Stimulated activated CD4-positive, alpha-beta T cell treated with anti-CD3 and anti-CD28 coated beads, Interleukin-2, amount 100 ng/mL, for 24 hours (primary cell): ENCODE measurements at places on chromosomes 16 and 17.

GRCh38 chr17:38890410-38890746 is 20.5 kb downstream of the LASP1 start:
- no peak for DNase-seq

DNA sequence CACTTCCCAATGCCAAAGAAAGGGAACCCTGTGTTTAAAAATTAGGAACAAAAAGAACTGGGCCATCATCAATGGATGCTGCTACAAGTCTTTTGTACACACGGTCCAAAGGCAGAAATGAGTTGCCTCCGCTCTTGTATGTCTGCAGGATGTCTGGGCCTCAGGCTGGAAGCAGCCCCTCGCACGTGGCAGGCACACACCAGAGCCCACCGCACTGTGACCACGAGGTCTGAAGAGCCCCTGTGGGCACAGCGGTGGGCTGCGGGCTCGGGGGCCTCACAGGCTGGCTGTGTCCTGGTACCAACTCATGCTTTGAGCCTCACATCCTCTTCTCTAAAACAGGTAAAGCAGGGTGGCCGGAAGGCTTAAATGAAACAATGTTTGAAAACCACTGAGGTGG is 309.3 kb downstream of the C16orf95 start:
- DNase-seq = no peak

DNA sequence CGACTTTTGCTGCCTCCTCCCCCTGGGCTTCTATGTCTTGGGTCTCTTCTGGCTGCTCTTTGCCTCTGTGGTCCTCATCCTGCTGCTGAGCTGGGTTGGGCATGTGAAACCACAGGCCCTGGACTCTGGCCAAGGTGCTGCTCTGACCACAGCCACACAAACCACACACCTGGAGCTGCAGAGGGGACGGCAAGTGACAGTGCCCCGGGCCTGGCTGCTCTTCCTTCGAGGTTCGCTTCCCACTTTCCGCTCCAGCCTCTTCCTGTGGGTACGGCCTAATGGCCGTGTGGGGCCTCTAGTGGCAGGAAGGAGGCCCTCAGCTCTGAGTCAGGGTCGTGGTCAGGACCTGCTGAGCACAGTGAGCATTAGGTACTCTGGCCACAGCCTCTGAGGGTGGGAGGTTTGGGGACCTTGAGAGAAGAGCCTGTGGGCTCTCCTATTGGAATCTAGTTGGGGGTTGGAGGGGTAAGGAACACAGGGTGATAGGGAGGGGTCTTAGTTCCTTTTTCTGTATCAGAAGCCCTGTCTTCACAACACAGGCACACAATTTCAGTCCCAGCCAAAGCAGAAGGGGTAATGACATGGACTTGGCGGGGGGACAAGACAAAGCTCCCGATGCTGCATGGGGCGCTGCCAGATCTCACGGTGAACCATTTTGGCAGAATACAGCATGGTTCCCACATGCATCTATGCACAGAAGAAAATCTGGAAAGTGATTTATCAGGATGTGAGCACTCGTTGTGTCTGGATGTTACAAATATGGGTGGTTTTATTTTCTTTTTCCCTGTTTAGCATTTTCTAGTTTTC is 2.3 kb downstream of the GP1BA start:
- no peak for DNase-seq

DNA sequence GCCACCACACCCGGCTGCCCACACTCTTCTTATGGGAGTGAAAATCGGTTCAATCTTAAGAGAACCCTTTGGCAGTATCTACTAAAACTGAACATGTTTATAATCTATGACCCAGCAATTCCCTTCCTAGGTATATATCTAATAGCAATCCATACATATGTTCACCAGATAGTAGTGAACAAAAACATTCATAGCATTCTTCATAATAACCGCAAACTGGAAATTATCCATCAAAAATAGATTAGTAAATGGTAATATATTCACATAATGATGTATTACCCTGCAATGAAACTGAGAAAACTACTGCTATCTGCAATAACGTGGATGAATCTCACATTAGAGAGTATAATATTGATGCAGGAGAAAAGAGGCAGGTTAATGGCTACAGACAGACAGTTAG is 23.1 kb downstream of the COPRS start:
- no peak for DNase-seq

- no peak for DNase-seq
Measured at GRCh38 chr17:1244606-1245012, 25.6 kb upstream of the BHLHA9 start.

DNA sequence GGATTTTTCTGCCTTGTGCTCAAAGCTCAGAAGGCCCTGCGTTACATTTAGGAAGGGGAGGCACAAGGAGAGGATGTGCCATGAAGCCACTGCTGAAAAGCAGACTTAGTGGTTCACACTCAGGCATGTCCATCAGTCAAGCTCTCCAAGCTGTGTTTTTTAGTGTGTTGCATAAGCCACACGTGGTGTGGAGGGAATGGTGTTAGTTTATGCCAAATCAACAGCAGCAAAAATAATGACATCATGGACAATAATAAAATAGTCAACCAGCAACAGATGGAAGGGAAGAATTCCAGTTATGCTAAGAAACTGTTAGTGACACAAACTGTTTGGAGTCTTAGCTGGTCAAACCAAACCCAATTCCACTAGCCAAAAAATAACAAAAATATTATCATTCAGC is 438.3 kb downstream of the NPIPA7 start:
- no peak for DNase-seq

- no peak for DNase-seq
Measured at GRCh38 chr16:24852281-24852721, 6.5 kb downstream of the SLC5A11 start.

- peak; percentile 8 for DNase-seq
Measured at GRCh38 chr16:31141489-31142108, 6.1 kb upstream of the PRSS8 start.
